ENCODE measurements at places on chromosomes 4 and X. TPM values are rescaled to one million over a fixed set of nuclear protein-coding genes. Genes with fewer than 3 reads are reported as not detected.

- DNase-seq, result no peak
Measured at GRCh38 chr4:22877486-22878052, 184.8 kb downstream of the GBA3 start.

DNA sequence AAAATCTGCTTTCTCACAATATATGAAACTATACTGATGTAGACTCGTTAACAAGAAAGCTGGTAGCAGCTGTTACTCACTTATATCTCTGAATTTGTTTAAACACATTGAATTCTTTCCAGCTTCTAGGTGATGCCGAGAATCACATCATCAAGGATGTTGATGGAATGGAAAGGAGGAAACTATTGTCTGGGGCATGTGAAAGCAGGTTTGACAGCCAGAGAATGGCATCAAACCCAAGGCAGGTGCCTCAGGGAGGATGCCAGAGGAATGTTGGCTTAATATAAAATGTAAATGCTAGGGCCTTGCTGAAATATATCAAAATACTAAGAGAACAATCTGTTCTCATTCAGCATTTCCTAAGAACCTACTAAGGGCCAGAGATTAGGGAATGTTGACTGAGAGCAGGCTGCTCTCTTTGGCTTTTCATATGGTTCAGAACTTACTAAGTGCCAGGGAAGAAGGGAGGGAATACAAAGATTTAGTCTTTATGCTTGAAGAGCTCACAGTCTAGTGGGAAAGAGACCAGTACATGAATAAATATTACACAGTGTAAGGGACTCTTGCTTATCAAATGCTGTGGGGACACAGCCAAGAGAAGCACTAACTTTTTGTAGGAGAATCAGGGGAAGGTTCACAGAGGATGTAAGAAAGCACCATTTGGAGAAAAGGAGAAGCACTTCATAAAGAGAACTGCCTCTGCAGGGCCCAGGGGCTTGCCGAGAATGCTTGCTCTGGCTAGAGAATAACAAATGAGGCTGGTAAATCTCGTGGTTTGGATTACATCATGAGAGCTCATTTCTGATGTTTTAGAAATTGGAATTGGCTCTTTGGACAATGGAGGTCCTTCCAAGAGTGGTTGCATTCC lies 14.7 kb downstream of the SLIT2 start:
- no peak for DNase-seq

DNA sequence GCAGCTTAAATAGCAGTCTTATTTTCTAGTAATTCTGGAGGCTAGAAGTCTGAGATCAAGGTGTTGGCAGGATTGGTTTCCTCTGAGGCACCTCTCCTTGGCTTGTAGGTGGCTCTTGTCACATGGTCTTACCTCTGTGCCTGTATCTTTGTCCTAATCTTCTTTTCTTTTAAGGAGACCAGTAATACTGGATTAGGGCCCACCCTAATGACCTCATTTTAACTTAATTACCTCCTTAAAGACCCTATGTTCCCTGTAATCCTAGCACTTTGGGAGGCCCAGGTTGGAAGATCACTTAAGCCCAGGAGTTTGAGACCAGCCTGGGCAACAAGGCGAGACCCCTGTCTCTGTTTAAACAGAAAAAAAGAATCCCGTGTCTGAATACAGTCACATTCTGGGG lies 38.9 kb downstream of the ARHGAP10 start:
- no peak for DNase-seq

DNA sequence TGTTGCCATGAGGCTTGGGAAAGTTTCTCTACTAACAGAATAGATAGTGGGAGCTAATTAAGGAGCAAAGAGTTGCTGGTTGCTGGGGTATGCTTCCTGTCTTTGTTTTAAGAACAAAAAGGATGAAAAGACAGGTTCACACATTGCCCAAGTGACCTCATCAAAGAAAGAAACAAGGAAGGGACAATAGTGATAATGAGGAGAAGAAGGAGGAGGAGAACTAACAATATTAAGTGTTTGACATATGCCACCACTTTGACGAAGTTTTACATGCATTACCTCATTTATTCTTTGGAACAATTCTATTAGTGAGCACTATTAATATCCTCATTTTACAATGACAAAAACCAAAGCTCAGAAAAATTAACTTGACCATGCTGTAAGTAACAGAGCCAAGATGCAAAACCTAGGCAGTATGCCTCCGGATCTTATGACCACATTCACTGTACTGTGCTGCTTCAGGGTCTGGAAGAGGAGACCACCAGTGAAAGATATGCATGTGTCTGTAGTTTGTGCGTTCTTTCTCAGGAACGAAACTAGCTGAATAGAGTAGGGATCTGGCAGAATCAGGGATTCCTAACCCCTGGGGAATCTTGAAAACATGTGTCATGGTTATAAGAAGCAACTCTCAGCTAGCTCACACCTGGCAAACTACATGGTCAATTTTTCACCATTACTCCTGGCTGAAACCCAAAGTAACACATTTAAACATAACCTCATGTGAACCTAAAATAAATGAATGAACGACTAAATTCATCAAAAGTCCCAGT lies 83.8 kb downstream of the MOSPD2 start:
- DNase-seq, result peak; percentile 25

- peak; percentile 37 for DNase-seq
Measured at GRCh38 chr4:77044461-77045150, 31.2 kb downstream of the CCNI start.

DNA sequence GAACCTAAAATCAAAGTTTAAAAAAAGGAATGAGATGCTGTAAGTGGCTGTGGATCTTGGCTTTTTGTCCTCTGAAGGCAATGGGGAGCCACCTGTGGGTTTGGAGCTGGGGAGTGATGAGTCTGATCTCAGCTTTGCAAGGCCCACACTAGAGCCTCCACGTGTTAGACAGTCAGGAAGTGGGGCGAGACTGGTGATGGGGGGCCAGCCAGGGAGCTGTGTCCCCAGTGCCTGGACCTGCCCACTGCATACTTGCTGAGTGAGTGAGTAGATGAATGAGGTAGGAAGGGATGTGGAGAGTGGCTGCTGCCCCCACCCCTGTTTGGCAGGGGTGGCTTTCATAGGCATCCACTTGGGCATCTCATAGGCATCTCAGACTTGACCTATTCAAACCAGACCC lies 84.0 kb downstream of the NHSL2 start:
- no peak for DNase-seq

GRCh38 chr4:87228262-87228860 lies 7.9 kb upstream of the KLHL8 start:
- no peak for DNase-seq

The F9 gene
- not detected for polyA plus RNA-seq

GRCh38 chrX:97863261-97863660 lies 979.6 kb downstream of the RPA4 start:
- DNase-seq, result no peak

The CD40LG gene
- polyA plus RNA-seq, result not detected

The PPEF2 gene
- polyA plus RNA-seq, result not detected

- DNase-seq, result no peak
Measured at GRCh38 chr4:107991945-107992630, 2.4 kb downstream of the HADH start.

DNA sequence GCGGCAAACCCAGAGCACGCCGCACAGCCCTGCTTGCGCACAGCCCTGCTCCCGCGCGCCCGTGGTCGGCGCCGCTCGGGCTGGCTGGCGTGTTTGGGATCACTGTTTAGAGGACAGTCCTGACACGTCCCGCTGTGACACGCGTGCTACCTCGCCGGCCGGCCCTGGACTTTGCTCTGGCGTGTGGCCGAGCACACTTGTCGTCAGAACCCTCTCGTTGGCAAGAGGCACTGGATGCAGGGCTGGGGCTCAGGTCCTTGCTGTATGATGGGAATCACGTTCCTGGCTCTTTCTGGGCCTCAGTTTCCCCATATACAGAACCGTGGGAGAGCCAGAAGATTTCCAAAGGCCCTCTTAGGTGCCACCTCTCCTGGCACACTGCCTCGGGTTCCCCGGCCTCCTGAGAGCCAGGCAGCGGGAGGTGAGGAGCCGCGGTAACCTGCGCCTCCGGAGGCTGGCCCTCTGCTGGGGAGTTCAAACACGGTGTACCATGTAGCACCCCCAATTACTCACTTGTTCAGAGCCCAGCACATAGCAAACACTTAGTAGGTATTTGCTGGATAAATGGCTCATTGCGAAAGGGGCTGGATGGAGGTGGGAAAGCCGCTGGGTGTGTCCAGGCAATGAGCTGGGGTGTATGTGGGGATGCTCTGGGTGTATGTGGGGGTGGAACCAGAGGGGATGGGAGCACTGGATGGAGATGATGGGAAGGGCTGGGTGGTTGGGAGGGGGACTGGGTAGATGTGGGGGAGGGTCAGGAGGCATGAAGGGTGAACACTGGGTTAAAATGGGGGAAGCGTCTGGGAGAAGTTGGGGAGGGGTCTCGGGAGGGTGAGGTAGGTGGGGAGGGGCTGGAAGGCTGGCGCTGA lies 76.6 kb downstream of the HTRA3 start:
- no peak for DNase-seq

GRCh38 chr4:133147286-133147821 lies 1.7 kb upstream of the PCDH10 start:
- no peak for DNase-seq
